ENCODE measurements at places on chromosomes 2 and 18.

- no peak for DNase-seq
Observed at GRCh38 chr2:162086904-162087303, 12.9 kb upstream of the DPP4 start.

DNA sequence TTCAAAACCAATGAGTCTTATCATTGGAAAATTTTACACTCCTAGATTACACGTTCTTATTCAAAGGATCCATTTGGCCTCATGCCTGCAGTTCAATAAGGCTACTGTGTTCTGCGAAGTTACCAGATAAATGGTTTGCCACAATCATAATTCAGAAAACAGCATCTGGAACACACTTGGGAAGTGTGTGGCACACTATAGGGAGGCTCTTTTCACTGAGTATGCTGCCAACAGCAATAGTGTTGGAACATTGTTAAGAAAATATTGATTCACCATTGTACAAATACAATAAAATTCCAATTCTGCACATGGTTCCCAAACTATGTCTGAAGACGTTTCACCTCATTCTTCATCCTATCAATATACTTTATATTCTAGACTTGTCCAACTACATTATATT lies 141.4 kb upstream of the DOK6 start:
- DNase-seq, result no peak

DNA sequence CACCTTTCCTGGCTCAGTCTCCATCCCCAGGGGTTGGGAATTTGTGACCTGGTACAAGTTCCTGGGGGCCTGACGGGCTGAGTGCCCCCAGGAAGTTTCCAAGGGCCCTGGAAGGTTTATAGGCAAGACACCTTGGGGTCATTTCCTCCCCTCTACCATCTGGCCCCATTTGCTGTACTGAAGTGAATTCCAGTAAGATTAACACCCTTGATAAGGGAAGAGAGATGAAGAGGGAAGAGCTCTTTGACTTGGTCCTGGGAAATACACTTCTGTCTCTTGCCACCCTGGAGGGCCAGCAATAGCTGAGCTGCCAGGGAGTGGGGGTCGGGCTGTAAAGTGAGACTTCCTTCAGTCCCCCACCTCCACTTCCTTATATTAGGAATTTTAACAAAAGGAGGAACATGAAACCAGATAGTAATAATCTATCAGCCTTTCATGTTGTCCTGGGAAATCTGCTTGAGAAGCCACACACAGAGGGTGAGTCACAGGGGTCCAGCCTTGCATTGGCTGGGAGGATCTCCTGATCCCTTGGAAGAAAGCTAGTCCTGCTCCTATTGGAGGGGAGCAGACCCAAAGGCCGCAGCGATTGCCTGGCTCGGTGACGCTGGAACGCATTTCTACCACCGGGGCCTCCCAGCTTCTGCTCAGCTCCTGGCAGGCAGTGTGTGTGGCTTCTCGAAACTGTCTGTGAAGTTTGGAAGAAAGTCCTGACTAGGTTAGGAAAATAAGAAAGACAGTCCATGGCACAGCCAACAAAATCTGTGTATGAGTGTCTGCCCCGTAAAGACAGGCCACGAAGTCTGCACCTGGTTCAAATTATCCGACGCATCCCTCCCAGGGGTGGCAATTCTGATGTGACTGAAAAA lies 87.3 kb downstream of the ACAA2 start:
- DNase-seq, result no peak

GRCh38 chr18:74836296-74837139 lies 238.8 kb downstream of the ZNF407 start:
- DNase-seq, result no peak

DNA sequence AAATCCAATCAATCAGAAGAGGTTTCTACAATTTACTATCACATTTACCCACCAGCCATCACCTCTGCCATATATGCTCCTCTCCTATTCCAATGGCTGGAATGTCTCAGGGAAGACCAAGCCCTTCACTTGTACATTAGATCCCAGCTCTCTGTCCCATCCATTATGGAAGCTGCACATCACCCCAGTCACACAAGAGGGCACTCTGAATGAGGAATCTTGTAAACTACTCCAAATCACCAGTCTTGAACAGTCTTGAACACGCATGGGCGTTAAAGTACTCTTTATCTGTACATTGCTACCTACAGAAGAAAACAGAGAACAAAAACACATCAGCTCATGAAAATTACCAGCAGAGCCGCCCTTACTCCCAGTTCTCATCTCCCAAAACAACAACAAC lies 38.7 kb downstream of the ZC3H8 start:
- DNase-seq, result no peak

- no peak for DNase-seq
Observed at GRCh38 chr2:95345081-95345562, 48.0 kb downstream of the KCNIP3 start.

Data from SIG-M5 (cell line).